ENCODE measurements at places on chromosomes 3 and 15. TPM values are rescaled to one million over a fixed set of nuclear protein-coding genes. Genes with fewer than 3 reads are reported as not detected.

SOX2 gene
- not detected for total RNA-seq

GOLGA8G gene
- total RNA-seq = not detected

C3orf33 gene
- 3.2 TPM for total RNA-seq

FETUB gene
- not detected for total RNA-seq

MBD4 gene
- total RNA-seq = 50.9 TPM

UPK1B gene
- total RNA-seq = 0.21 TPM

NKIRAS1 gene
- total RNA-seq = 3.1 TPM

FRMD4B gene
- 12.1 TPM for total RNA-seq

CCDC39 gene
- total RNA-seq = not detected

C2CD4A gene
- 0.14 TPM for total RNA-seq

UBAP1L gene
- total RNA-seq = 1.6 TPM

CMTM7 gene
- 59.1 TPM for total RNA-seq

MEIS2 gene
- total RNA-seq = not detected

LZTFL1 gene
- 4.1 TPM for total RNA-seq

IQCB1 gene
- total RNA-seq = 37.8 TPM

GRM7 gene
- total RNA-seq = not detected

HTR3E gene
- not detected for total RNA-seq

SERPINI2 gene
- not detected for total RNA-seq

CGNL1 gene
- total RNA-seq = not detected

PLA1A gene
- not detected for total RNA-seq

GLDN gene
- total RNA-seq = not detected

SLC9C1 gene
- not detected for total RNA-seq

WDR72 gene
- total RNA-seq = not detected

All from activated naive CD4-positive, alpha-beta T cell treated with anti-CD3 and anti-CD28 coated beads for 36 hours (primary cell).